Activated naive CD4-positive, alpha-beta T cell treated with anti-CD3 and anti-CD28 coated beads for 36 hours (primary cell): ENCODE measurements at places on chromosomes 13 and 19. TPM values are rescaled to one million over a fixed set of nuclear protein-coding genes. Genes with fewer than 3 reads are reported as not detected.

GRCh38 chr13:27347211-27347772 lies 76.7 kb downstream of the RASL11A start:
- no peak for DNase-seq

DNA sequence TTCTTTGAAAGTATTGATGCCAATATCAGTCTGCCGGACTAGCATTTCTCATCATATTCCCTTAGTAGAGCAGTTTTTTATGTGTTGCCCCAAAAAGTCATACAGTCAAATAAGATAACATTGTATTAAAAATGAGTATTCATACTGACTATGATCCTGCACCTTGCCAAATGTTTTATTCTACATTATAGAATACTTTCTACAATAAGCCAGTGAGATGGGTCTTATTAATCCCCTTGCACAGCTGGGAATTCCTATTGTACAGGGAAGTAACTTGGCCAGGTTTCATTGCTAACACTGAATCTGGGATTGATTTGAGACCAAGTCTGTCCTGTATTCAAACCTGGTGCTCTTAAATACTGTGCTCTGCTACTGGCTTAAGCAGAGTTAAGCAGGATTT lies 114.0 kb downstream of the KCTD12 start:
- DNase-seq: no peak

GRCh38 chr19:30376272-30376671 lies 4.1 kb downstream of the ZNF536 start:
- DNase-seq: no peak

- no peak for DNase-seq
Measured at GRCh38 chr19:35491836-35492360, 1.6 kb upstream of the KRTDAP start.

The TNPO2 gene
- 80.7 TPM for total RNA-seq

The LENG8 gene
- total RNA-seq: 171 TPM

The NXNL1 gene
- total RNA-seq: not detected

The WDR88 gene
- total RNA-seq: not detected
